NCI-H1048 (cell line): ENCODE measurements at places on chromosomes 3 and 15.

- no peak for DNase-seq
These were observed 92.1 kb upstream of the UBE2E1 start for GRCh38 chr3:23713641-23714040.

GRCh38 chr3:167913219-167913835 is 177.8 kb downstream of the SERPINI1 start:
- no peak for DNase-seq

- no peak for DNase-seq
These were observed at the start of gene NEK10 for GRCh38 chr3:27368831-27369607. NEK10 (minus strand) TSS chr3:27369383; CDS start chr3:27352882, 16,501 bp downstream.

DNA sequence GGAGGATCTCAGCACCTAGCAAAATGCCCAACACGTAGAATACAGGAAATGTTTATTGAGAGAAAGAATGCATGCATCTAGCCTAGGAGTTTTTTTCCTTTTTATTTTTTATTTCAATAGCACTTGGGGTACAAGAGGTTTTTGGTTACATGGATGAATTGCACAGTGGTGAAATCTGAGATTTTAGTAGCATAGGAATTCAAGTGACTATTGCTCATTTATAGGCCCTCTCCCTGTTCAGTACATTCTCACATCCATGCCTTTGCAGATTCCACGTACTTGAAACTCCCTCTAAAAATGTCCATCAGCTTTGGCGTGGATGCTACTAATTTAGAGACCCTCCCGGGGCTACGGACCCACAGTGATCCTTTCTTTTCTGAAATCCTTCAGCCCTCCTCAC is 61.7 kb upstream of the PIAS1 start:
- DNase-seq, result no peak

DNA sequence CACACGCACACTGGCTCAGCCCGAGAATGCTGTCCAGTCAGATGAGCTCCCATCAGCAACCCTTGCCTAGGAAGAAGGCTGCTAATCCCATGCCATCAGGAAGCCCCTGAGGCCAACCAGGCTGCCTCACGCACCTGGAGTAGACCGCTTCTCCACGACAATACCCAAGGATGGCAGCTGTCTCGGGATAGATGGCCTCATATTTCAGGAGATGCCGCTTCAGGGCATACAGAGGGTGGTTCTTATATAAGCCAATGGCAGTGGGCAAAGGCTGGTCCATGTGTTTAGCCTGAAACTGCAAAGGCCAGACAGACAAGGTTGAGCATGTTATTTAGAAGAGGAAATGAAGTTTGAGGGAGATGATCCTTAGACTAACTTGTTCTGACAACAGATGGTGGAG is 22.2 kb downstream of the XPC start:
- no peak for DNase-seq

GRCh38 chr15:88535100-88535499 is 11.4 kb downstream of the DET1 start:
- DNase-seq, result no peak

GRCh38 chr15:73865904-73866303 is 7.5 kb upstream of the TBC1D21 start:
- no peak for DNase-seq

DNA sequence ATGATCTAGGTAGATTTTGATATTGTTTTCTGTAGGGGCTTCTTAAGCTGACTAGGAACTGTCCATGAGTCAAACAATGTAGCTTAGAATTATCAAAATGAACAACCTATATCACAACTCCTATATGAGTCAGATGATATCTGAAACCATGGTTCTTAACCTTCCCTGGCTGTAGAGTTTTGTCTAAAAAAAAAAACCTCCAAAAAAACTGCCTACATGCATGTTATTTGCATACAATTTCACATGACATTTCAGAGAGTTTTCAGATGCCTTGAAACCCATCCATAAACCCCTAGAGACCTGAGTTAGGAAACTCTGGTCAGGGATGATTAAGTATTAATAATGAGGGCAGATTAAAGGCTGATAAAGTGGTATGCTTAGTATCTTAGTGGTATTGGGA is 157.0 kb downstream of the CHST2 start:
- no peak for DNase-seq

GRCh38 chr15:98375513-98376340 is 272.6 kb upstream of the IGF1R start:
- no peak for DNase-seq

DNA sequence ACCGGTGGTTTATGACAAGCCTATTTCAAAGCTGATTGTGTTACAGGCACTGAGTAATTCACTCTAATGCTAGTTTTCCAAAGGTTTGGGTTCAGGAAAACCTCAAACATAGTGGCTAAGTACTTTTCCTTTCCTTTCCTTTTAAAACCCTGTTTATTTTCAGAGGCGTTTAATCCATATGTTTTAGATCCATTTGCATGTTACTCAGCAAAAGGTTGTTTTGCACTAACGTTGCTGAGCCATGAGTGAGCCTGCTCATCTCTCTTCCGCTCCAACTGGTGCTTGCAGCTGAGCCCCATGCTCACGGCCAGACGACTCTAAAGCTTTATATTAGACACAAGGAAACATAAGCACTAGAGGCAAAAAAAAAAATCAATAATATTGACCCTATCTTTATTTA is 9.4 kb downstream of the CEMIP start:
- no peak for DNase-seq

DNA sequence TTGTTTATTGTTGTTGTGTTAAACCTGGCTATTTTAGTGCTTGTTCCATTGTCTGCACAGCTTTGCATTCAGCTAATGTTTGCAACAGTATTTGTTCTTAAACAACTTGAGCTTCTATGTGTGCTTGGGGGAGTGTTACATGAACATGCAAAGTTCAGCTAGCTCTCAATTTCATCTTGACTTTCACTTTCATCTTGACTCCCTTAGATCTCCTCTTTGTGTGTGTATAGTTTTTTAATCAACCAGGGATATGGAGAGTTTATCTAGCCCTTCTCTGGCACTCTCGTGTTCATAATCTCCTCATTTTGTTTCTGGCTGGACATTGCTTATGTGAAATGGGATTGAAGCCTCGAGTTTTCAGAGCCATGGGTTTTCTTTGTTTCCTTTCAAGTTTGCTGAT is 212.4 kb upstream of the ZBTB20 start:
- no peak for DNase-seq

GRCh38 chr3:153319705-153320554 is 157.9 kb downstream of the RAP2B start:
- DNase-seq, result no peak

- no peak for DNase-seq
These were observed 62.3 kb upstream of the PLSCR4 start for GRCh38 chr3:146313031-146313745.

DNA sequence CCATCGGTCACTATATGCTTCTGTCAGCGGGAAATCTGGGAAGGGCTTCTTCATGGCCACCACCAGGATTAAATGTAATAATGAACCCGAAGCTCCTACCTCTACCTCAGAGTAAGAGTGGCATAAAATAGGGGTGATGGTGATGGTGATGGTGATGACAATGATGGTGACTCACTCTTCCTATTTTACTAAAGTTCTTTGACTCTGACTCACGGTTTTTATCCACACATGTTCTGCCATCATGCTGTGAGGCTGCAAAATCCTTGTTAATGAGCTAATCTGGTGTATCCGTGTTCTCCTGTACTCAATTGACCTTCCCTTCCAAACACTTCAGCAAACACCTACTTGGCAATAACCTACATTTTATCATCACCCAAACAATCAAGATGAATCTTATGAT is 18.3 kb upstream of the FOXP1 start:
- DNase-seq, result no peak

DNA sequence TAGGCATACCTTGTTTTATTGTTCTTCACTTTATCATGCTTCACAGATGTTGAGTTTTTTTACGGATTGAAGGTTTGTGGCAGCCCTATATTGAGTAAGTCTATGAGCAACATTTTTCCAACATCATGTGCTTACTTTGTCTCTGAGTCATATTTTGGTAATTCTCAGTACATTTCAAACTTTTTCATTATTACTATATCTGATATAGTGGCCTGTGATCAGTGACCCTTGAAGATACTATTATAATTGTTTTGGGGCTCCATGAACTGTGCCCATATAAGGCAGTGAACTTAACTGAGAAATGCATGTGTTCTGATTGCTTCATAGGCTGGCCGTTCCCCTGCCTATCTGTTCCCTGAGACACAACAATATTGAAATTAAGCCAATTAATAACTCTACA is 42.8 kb upstream of the NSMCE3 start:
- no peak for DNase-seq

DNA sequence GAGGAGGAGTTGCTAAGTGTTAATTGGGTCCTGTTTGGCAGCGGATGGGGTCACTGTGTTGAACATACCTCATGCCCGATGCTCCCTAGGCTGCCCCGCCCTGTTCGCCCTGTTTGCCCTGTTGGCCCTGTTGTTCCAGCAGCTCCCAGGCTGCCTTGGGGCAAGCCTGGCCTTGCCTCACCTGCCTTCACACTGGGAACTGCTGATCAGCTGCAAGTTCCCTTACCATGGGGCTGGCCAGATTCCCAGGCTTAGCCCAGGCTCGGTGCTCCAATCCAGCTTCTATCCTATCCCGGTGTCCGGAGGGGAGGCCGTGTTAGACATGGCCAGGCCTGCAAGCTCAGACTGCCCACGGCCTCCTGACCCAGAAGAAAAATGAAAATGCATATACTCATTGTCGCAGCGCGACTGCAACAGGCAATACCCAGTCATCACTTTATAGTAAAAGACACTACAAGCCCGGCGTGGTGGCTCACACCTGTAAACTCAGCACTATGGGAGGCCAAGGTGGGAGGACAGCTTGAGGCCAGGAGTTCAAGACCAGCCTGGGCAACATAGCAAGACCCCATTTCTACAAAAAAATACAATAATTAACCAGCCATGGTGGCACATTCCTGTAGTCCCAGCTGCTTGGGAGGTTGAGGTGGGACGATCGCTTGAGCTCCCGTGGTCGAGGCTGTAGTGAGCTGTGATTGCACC is 42.9 kb upstream of the ZNF710 start:
- DNase-seq, result no peak

- DNase-seq, result no peak
These were observed 71.9 kb downstream of the FILIP1L start for GRCh38 chr3:100042166-100042981.

GRCh38 chr3:99911433-99911832 is 93.8 kb downstream of the CMSS1 start:
- no peak for DNase-seq

DNA sequence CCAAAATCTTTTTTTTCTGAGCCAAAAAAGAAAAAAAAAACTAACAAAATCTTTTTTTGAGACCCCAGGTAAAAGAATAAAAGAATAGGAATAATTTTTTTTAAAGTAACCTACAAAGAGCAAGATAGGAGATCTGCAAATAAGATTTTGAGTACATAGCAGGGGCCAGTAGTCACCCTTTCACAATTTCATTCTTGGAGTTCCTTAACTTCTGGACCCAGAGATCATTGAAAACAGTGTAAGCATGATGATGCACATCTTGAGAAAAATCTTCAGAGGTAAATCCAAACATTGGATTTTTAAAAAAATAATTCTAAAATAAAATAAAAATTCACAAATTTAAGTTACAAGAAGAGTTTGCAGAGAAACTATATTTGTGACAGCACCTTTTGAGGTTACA is 18.8 kb downstream of the TFRC start:
- no peak for DNase-seq

- DNase-seq, result no peak
These were observed 99.9 kb downstream of the EEFSEC start for GRCh38 chr3:128253150-128253549.

DNA sequence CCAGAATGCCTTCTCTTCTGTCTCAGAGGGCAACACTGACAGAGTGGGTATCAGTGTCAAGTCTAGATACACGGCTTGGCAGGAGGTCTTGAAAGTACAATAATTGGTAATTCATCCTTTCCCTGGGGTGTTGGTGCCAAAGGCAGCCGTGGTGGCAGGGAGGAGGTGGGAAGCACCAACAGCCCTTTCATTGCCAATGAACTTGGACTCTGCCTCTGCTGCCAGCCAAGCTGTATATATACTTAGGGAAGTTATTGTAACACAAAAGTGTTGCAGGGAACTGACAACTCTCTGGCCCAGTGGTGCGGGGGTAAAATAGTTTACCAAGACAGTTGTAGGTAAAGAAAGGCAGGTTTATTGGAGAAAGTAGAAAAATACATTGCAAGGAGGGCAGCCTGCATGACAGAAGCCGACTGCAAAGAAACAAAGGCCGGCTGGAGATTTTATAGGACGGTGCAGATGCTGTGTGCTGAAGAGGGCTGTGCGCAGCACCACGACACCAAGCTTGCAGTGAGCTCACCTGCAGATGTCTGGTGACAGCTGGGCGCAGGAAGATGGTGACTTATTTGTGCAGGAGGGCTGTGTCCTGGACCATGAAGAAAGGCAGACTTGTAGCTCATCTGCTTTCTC is 4.0 kb upstream of the FAM3D start:
- DNase-seq, result no peak

GRCh38 chr15:79623488-79623887 is 191.4 kb downstream of the MINAR1 start:
- DNase-seq, result no peak

DNA sequence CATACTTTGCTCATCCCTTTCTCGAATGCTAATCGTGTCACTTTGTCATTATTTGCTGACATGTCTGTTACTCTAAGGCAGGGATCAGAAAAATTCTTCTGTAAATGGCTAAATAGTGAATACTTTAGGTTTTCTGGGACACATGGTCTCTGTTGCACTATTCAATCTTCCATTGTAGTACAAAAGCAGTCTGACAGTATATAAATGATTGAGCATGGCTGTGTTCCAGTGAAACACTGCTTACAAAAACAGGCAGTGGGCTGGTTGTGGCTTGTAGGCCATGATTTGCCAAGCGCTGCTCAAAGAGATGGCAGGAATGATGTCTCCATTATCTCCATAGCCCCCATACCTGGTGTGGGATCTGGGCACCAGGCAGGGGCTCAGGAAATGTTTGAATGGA is 45.6 kb downstream of the TMEM266 start:
- no peak for DNase-seq

- DNase-seq, result no peak
These were observed 79.5 kb downstream of the CHRD start for GRCh38 chr3:184459355-184459754.

DNA sequence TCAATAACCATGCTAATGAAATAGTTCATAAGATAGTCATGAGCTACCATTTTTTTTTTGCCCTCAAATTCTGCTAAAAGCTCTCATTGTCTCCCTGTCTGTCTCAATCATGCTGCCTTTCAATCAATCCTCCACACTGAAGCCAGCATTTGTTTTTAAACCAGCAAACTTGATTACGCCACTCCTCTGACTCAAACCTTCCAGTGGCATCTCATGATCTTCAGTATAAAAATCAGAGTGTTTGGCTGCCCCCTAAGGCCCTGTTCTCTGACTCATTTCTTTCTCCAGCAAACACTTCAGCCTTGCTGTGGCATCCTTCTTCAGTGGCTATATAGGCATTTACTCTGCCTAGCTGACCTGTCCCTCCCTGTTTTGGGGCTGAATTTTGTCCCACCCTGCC is 36.0 kb upstream of the EOMES start:
- DNase-seq, result no peak

DNA sequence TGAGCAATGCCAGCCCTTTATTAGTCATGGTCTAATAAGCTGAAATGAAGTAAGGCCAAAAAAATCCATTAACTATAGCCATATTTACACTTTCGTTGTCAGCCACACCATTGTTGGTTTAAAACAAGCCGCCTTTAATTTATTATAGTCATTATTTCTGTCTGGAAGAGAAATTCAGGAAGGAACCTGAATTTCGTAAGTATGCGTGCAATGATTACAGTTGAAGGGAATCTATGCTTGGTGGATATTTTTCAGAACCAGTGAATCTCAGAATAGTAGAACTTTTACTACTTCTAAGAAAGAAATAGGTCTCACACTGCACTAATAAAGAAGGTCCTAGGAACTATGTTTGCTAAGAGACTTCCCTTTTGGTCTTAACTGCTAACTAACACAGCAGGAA is 59.1 kb downstream of the FAM43A start:
- no peak for DNase-seq

GRCh38 chr15:56236197-56236596 is 7.5 kb downstream of the RFX7 start:
- no peak for DNase-seq
